ENCODE measurements at places on chromosomes 3 and 15. TPM values are rescaled to one million over a fixed set of nuclear protein-coding genes. Genes with fewer than 3 reads are reported as not detected.

The POPDC2 gene
- 0.69 TPM for total RNA-seq

The KCNAB1 gene
- 23.8 TPM for total RNA-seq

The ENTPD3 gene
- total RNA-seq: 17.8 TPM

The FETUB gene
- total RNA-seq: not detected

The ADPGK gene
- total RNA-seq: 38.8 TPM

The GOLGA6L7 gene
- total RNA-seq: not detected

The PPP1R14D gene
- total RNA-seq: not detected

The DNAJC19 gene
- total RNA-seq: 51.9 TPM

The SYNM gene
- 14.8 TPM for total RNA-seq

The SQOR gene
- total RNA-seq: 4.2 TPM

The IFT80 gene
- 65.3 TPM for total RNA-seq

The FHIT gene
- total RNA-seq: 174 TPM

Measured in diencephalon (tissue), 1 donor.